ENCODE measurements at places on chromosomes 11 and 22.

- no peak for DNase-seq
These were observed 115.0 kb upstream of the ARHGAP20 start for GRCh38 chr11:110827276-110827675.

DNA sequence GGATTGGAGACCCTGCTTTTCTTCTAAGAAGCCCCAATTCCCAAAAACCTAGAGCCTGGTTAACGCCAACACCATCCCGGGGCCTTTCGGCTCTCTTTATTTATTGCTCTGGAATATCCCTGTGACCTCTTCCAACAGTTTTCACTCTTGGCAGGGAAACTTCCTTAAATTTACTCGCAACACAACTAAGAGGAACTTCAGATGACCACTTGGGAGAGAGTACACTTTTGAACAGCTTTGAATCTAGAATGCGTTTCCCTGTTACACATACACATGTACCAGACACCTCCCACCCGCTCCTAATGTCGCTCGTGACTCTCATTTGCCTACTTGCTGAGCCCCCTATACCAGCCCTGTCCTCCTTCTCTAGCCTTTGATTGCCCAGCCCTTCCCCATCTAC, 19.4 kb downstream of the TUBA8 start:
- DNase-seq = no peak

- no peak for DNase-seq
These were observed 1734.0 kb upstream of the RAG2 start for GRCh38 chr11:38332046-38332445.

GRCh38 chr22:46815896-46816731, 53.7 kb downstream of the TBC1D22A start:
- DNase-seq = no peak
